ENCODE measurements at places on chromosomes 7 and 10. TPM values are rescaled to one million over a fixed set of nuclear protein-coding genes. Genes with fewer than 3 reads are reported as not detected.

- no peak for DNase-seq
These were observed 67.1 kb downstream of the ABCC2 start for GRCh38 chr10:99849536-99849935.

- no peak for DNase-seq
These were observed 1.2 kb downstream of the NFKB2 start for GRCh38 chr10:102396730-102397151.

DNA sequence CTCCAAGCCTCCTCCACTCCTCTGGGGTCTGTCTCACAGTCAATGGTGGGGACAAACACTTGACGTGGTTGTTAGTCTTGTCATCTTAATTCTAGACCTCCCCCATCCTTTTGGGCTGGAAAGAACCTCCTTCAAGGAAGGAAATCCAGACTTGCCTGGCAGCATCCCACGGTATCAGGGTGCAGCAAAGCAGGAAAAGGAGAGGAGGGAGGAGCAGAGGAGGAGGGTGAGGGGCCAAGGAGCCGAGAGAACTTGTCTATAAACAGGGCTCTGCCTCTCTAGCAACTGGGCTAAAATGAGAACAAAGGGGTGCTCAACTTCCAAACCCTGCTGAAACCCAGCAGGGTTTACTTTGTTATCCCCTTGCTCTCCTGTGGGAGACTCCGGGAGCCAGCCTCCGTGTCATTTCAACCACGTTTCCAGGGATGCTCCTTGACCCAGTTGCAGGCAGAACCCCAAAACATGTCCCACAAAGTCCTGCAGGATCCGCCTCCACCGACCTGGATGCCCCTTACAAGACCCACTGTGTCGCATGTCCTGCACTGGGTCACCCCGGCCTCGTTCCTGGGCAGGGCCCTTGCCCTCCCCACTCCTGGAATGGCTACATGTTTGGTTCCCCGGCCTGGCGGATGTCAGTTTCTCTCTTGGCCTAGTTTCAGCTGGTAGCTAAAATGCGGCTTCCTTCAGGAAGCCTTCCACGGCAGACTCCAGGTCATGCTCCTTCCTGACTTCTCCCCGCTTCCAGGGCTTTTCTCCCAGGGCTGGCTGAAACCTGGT, 69.7 kb upstream of the MGMT start:
- no peak for DNase-seq

GRCh38 chr7:94414481-94414880, 19.8 kb downstream of the COL1A2 start:
- no peak for DNase-seq

DNA sequence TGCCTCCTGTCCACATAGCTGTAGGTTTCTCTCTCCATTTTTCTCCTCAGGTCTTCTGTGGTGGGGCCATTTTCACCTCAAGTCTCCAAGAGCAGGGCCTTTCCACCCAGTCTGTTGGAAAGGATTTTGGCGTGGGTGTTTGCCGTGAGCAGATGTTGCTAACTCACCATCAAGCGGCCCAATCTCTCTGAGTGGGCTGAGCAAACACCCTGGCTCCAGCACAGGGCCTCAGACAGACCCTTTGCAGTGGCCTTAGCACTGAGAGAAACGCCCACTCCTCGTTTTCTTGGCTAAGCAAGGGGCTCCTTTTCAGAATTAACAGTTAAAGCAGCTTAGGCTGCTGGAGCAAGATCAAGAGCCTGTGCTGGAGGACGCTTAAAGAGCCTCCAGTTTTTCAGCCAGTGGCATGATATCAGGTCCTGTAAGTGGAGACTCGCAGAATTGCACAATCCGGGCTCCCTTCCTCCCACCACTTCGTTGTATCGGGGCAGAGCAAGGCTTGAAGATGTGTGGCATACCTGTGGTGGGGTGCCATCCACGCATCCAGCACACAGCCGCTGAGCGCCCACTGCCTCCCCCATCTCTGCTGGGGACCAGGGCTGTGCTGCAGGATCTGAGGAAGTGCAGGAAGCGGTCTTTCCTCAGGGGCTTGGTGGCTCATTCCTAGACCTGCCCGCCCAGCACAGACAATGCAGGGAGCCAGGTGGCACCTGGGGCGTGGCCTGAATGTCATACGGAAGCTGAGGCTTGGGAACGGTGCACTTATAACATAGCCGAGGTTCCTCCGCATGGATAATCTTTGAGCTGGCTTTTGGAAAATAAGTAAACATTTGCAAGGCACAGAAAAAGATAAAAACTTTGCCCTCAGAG, 142.7 kb downstream of the ADARB2 start:
- no peak for DNase-seq

DNA sequence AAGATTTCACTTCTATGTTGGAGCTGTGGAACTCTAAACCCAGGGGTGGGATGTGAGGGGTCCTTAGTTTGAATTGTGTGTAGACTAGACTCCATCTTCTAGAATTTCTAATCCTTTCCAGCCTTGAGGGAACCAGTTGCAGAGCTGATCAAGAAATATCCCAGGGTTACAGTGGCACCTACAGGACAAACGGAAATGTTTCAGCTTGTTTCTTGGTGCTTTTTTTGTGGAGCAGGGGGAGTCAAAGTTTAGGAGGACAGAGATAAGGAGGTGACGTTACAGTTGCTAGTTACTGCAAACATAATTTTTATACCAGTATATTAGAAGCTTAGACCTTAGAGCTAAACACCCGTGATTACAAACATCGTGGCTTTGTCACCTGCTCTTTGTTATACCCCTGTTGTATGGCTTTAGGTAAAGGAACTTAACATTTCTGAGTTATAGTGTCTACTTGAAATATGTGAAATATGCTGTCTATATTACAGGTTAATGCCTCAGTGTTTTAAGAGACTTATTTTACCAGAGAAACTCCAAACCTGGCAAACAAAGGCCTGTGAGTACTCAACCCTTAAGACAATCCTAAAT, 84.5 kb upstream of the DYNC1I1 start:
- no peak for DNase-seq

DNA sequence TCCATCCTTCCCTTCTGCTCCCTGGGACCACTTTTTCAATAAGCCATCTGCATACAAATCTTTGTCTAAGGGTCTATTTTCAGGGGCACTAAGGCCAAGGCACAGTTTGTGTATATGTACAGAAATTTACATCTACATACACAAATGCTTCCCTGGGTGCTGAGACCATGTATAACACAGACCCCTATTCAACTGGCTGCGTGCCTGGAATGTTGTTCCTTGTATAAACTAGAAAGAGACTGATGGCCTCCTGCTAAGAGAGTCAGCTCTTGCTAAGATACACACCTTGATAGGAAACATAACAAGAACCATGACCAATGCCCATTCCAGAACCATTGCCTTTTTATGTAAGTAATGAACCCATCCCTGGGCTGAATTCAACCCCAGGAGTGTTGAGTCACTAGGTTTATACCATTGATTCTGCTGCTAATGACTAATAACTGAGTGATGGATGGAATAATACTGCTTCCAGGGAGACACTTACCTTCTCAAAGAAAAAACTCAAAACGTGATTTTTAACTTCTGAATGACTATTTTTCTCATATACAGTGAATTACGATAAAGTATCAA, 290.7 kb downstream of the FGFR2 start:
- no peak for DNase-seq

DNA sequence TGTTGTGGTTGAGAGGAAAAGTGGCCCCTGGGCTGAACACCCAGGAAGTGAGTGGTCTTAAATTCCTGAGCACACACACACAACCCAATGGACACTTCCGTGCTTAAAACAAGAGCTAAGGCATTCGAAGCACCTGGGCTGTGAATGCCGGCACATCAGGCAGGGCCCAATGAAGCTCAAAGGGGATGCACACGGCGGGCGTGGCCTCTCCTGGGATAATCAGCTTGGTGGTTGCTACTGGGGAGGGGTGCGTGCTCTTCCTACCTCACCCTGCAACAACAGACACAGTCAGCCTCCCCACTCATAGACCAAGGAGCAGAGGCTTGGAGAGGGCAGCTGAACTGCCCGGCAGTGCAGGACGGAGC, 115.0 kb upstream of the TCERG1L start:
- no peak for DNase-seq

DNA sequence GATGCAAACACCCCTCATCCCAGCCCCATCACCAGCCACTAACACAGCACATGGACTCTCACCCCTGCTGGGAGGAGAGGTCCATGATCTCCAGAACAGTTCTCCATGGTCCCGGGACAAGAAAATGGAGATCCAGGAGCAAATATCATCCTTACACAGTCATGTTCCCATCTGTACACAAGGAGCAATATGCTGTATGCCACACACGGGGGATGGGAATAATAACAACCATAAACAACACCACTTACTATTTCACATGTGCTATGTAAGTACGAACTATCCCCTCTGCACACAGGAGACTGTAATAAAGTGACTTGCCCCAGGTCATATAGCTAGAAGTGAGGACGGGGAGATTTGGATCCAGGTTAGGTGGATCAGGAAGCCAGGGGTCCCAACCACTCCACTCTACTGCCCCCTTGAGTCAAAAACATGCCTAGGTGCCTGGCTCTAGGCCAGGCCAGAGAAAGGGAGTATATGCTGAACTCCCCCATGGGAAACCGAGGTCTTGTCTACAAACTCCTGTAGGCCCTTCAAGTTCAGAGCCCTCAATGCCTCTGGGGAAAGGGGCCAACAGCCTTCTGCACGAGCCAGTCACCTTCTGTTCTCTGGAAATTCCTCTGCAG, 34.1 kb downstream of the LRRC20 start:
- DNase-seq: no peak

- DNase-seq: no peak
These were observed 106.1 kb downstream of the CDH23 start for GRCh38 chr10:71502851-71503250.

The ZNF804B gene
- 0.07 TPM for total RNA-seq

The ITPRID1 gene
- not detected for total RNA-seq

The ZNF365 gene
- total RNA-seq: 1.3 TPM

Data from uterus (tissue), 4 donors.